ENCODE measurements at places on chromosomes 16 and 17.

DNA sequence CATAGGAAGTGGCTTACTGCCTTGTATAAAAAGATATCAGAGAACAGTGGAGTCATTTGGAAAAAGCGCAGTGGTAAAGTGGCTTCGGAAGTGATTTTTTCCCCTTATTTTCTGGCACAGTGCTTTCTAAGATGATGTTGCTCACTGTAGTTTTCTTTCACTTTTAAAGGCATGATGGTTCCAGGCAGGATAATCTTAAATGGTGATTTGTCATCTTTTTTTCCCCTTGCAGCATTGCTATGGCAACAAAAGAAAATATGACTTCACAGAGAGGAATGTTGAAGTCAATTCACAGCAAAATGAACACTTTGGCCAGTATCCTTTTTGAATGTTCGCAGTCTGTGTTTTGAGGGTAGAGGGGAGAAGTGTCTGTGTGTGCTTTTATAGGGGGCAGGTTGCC, 42.5 kb downstream of the GOSR1 start:
- DNase-seq: no peak

DNA sequence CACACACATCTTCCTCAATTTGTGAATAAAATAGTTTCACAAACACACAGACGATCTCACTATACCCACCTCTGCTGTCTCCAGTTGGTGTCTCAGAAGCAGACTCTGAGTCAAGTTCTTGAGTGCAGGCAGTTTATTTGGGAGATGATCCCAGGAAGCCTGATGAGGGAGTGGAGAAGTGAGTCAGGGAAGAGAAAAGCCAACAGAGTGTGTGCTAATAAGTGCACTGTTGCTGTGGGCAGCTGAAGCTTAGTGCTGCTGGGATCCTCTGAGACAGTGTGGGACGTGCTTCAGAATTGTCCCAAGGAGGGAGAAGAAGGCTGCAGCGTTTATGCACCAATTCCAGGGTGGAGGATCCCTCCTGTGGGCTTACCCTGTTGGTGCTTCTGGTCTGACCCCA, 423.2 kb upstream of the C16orf82 start:
- no peak for DNase-seq

DNA sequence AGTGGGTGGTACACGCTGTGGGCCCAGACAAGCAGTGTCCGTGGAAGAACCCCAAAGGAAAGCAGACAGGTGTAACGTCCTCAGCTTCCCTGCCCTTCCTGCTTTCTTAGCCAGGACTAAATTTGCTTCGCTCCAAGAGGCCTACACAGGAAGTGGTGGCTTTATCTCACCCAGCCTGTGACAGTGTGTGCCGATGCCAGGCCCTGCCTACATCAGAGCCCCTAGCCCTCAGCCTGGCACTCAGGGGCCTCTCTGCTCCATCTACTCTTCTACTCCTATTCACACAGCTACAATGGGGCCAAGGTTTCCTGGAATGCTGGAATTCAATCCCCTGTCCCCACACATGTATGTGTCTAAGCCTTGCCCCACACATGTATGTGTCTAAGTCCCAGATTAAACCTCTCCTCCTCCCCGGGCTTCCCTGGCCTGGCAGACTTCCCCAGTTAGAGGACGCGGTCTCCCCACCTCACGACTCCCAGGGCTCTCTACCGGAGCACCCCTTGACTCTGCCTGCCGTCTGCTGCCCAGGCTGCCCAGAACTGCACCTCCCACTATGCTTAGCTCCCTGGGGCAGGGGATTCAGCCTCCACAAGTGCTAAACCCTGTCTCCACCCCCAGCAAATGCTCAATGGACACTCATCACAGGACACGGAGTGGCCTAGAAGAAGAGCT, 8.2 kb downstream of the PGAP3 start:
- DNase-seq: no peak

DNA sequence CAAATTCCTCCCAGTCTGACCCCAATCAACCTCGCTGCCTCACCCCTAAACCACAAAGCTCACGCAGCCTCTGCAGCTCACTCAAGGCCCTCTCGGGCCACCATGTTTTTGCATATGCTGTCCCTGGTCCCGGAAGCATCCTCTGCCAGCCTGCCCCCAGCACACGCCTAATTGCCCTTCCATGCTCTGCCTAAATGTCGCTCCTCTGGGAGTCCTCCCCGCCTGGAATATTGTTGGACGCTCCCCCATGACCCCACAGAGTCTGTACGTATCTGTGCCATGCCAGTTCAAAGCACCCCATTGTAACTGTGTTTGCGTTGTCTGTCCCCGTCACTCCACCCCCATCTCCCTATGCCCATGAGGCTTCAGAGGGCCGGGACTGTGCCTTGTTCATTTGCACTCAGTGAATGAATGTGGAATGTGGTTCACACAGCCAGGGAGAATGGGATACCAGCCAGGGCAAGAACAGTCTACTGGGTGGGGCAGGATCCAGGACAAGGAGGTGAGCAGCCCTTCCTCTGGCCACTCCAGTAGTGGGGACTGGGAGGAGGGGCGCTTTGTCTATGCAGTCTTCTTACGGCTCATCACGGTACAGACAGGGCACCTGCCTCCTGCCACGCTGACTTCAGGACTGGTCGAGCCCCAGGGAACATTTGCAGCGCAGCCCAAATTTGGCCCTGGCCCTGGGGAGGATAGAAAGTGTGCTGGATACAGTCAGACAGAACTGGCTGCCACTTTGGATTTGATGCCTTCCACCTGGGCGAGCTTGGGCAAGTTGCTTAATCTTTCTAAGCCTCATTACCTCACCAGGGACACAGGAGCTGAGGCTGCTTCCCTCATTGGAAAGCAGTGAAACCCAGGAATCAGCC, 48.5 kb downstream of the NOS2 start:
- DNase-seq: no peak

DNA sequence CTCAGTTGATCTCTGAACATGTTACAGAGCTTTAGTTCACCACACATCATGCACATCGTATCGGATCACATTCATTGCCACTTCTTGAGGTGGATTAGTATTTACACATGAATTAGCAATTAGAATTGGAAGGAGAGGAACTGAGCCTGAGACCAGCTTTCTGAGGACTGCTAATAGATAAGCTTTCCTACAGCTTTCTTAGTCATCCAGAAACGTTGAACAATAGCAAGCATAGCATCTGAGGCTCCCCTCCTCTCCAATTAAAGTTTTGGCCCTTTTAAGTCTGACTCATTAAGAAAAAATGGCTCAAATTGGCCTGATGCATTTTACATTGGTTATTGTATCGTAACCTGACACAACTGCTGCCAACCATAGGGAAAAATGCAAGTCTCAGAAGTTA, 1130.4 kb downstream of the CDH8 start:
- DNase-seq: peak; percentile 3

GRCh38 chr16:84482001-84482891, 22.2 kb downstream of the MEAK7 start:
- DNase-seq: no peak

DNA sequence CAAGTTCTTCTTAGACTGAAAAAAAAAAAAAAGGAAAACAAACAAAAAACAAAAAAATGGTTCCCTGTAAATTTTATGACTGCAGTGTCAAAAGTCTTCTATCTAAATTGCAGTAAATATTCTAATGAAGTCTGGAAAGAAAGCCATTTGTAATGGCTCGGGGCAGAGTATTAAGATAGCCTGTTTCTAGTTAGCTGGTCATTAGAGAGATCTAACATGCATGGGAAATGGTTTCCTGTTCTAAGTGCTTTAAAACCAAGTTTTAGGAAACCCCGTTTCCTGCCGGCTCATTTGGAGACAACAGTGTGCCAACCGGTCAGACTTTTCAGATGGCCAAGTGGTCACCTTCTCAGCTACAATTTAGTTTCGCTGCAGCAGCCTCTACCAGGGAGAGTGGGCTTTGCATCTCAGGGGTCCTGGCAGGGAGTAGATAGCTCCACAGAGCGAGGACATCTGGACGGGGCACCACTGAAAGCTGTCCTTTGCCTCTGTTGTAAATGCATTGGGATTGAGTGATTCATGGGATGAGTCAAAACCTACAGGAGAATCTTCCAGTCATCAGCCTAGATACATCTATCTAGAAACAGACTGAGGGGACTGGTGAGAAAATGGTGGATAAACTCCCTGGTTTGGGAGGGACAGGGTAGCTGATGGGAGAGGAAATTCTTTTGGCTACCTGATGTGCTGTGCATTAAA, 473.2 kb upstream of the SALL1 start:
- DNase-seq: no peak

Measured in T1000 (cell line).